ENCODE measurements at places on chromosomes 6 and 20.

DNA sequence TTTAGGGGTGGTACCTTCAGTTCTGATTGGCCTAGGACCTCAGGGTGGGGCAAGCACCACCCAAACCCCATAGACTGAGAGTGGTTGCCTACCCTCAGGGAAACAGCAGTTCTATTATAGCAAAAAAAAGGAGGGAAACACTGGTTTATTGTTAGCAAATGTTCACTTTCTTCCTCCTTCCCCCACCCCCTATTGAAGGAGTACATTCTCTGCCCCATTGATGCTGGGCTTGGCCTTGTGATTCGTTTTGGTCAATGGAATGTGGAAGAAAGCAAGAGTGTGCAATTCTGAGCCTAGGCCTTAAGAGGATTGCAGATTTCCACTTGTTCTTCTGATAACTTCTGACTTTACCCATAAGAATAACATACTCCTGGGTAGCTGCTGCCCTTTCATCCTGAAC is 255.8 kb downstream of the NFATC2 start:
- no peak for DNase-seq

DNA sequence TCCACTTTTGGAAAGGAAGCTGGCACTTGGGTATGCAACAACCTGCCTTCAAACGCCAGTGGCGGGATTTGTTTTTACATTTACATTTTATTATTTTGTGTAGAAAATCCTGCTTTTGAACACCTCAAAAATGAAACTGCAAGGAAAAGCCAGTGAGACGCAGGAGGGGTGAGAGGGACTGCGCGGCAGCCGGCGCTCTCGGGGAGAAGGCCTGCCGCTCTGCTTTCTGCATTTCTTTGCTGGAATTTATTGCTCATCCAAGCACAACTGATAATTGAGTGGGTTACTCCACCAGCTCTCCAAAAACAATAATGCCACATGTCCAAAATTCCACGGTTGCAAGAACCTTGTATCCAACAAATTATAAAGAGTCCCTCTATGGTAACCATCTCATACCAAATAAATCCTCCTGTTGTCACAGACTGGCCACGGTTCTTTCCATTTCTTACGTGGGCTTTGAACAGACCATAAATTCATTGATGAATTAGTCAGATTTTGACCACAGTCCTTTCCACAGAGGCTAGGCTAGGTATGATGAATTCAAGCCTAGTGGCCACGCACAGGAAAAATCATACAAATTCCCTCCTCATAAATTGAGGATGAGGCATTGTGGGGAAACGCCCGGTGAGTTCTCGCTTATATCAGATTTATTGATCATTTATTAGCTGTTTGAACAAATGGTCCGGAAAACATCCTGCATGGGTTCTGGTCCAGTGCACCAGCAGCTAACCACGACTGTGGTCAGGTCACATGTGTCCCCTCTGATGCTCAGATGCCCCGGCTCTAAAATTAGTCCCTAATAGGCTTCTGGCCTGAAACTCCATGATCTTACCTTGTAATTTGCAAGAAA is 31.6 kb upstream of the FOXC1 start:
- no peak for DNase-seq

- no peak for DNase-seq
Observed at GRCh38 chr20:51265361-51265760, 242.5 kb upstream of the KCNG1 start.

- no peak for DNase-seq
Observed at GRCh38 chr6:14674458-14674857, 556.9 kb downstream of the CD83 start.

- no peak for DNase-seq
Observed at GRCh38 chr20:37385176-37385575, 39.2 kb downstream of the SRC start.
